ENCODE measurements at places on chromosomes 16 and 17.

- DNase-seq, result peak; percentile 52
These were observed 176.3 kb downstream of the RPTOR start for GRCh38 chr17:80720610-80721577.

- no peak for DNase-seq
These were observed 21.2 kb downstream of the SLC39A11 start for GRCh38 chr17:73071066-73071999.

DNA sequence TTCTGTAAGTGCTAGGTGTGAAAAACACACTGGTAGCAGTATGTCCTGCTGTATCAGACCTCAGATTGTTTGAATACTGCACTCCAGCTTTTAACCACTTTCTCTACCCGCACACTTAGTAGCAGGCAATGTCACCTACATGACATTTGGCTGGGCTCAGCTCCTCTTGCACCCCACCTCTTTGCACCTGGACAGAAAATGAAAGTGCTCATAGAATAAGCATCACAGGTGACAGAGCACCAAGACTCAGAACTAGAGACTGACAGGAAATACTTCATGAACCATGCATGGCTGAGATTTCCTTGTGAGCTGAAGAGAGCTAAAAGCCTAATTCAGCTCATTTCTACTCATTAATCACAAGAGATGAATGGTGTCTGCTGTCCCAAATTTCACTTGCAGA lies 1014.2 kb upstream of the CDH8 start:
- no peak for DNase-seq

DNA sequence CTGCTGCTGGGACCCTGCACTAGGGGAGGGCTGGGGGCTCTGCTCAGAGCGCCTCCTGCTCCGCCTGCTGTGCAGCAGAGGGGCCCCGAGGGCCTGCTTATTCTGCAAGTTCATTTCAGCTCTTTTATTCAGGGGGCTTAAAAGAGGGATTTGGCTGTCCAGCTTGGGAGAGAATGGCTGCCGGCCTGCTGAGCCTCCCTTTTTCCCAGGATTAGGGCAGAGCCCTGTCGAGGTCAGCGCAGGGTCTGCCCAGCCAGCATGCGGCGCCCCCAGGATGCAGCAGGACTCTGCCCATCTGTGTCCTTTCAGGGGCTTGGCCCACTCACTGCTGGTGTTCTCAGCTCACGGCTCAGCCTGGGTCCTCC lies 1.1 kb downstream of the SMIM5 start:
- DNase-seq, result no peak

- DNase-seq, result no peak
These were observed 3.4 kb downstream of the CAMKK1 start for GRCh38 chr17:3889325-3890012.

DNA sequence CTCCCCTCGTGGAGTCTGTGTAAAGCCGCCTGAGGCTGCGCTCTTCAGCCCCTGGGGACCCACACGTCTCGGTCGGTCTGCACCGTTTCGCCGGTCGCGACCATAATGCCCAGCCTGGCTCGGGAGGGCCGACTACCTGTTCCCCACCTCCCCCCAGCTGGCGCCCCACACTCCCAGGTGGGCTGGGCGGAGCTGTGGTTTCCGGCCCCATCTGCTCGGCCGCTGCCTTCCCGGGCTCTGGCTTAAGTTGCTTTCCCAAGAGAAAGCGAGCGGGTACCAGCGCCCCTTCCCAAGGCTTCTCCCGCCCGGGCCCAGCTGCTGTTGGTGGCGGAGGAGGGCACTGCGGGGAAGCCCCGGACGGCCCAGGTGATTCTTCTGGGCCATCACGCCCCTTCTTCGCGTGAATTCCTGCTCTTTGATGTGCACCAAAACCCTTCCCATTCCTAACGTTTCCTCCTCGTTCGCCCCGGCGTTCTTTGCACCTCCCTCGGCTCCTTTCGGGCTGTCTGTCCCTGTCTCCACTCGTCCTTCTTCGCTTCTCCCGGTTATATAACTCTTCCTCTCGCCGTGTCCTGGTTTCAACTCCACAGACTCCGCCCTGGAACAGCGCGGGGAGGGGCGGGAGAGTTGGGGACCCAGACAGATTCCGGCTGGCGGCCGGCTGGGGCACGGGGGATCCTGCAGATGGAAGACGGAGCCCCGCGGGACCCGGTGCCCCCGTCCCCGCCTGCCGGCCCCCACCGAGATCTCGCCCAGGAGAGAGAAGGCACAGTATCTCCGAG lies 2.0 kb downstream of the KDM6B start:
- DNase-seq, result peak; percentile 92

Measured in upper lobe of left lung (tissue), 6 donors.